H7 (cell line): ENCODE measurements at places on chromosomes 13 and 19. TPM values are rescaled to one million over a fixed set of nuclear protein-coding genes. Genes with fewer than 3 reads are reported as not detected.

- DNase-seq: no peak
Measured at GRCh38 chr19:12990431-12990830, 4.8 kb upstream of the NFIX start.

DNA sequence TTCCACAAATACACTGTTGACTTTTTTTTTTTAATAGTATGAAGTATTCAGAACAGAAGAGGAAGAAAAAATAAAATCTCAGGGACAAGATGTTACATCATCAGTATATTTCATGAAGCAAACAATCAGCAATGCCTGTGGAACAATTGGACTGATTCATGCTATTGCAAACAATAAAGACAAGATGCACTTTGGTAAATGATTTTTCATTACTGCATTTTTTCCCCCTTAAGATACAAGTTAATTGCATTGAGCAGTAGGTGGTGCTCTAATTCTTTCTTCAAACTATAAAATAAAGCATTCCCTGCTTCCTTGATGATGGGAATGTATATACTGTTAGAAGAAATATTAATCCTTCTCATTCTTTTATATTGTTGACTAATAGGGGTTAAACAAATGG, 17.1 kb downstream of the UCHL3 start:
- DNase-seq: no peak

The NLRP5 gene
- not detected in 2 replicates for total RNA-seq

GRCh38 chr19:38711726-38712153, 32.5 kb downstream of the CAPN12 start:
- no peak for DNase-seq

The TINCR gene
- 0.28 and 0.74 TPM in 2 replicates for total RNA-seq

- no peak for DNase-seq
Measured at GRCh38 chr13:44136696-44137268, 236.8 kb upstream of the SERP2 start.
